ENCODE measurements at places on chromosomes 16 and 17.

DNA sequence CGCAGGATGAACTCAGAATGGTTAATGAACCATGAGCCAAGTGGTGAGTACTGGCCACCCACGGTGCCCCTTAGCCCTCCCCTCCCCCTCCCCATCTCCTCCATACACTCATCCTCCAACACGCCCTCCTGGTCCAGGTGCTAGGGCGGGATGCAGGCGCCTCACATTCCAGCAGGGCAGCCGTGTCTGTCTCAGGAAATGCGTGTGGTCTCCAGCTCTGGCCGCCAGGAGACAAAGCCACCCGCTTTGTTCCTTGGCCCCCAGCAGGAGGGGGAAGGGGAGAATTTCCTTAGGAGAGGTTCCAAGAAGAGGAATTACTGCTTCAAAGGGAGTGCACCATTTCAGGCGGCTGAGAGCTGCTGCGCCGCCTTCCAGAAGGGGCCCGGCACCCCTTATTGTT lies 29.7 kb upstream of the RMI2 start:
- no peak for DNase-seq

GRCh38 chr17:27259356-27259755 lies 34.6 kb upstream of the WSB1 start:
- no peak for DNase-seq

DNA sequence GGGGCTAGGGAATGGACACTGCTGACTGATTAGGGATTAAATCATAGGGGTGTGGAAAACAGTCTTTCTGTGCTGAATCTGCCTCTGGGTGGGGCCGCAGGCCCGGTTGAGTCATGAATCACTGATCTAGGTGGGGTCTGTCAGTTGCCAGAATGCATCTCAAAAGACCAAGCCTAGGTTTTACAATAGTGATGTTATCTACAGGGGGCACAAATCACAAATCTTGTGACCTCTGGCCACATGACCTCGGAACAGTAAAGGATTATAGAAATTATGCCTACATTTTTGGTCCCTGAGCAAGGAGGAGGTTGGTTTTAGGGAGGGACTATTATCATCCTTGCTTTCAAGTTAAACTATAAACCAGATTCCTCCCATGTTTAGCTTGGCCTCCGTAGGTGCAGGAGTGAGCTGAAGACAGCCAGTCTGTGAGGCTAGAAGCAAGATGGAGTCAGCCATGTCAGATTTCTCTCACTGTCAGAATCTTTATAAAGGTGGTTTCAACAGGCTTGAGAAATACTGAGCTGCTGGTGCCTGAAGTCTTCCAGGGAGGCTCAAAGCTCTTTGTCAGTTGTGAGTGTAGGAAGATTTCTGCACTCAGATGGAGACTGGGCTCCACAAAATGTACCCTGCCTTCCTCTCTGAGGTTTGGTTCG lies 12.9 kb downstream of the GNGT2 start:
- DNase-seq: no peak

DNA sequence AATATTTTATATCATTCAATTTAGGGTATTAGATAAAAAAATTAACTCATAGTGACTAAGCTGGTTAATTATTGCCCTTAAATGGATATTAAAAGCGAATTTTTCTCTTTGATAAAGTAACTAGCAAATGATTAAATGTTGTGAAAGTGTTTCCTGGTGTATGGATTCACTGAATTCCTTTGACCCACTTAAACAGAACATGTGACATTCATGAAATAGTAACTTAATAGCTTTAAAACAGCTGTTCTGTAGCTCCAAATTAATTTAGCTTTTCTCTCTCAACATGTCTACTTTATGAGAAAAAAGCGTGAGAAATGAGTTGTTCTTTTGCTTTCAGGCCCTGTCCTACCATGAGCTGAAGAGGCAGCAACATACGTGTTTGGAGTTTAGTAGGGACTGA lies 36.4 kb upstream of the APPBP2 start:
- DNase-seq: no peak

DNA sequence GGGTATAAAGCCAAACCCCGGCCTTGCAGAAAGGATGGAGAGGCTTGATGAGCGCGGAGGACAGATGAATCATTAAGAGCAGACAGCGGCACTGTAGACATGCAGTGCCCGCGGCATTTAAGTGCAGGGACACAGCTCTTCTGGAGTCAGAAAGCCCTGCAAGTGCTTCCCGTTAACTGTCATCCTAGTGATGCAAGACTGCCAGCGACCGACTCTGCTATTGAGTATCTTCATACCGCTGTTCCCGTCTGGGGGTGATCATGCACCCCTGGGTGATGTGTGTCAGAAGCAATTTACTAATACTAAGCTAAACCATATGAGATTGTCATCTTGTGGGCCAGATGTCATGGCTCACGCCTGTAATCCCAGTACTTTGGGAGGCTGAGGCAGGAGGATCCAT lies 101.0 kb downstream of the ABCC6 start:
- no peak for DNase-seq

GRCh38 chr17:1766382-1767135 lies 4.7 kb downstream of the SERPINF1 start:
- DNase-seq: no peak

- DNase-seq: no peak
Measured at GRCh38 chr16:75114946-75115825, 1.4 kb downstream of the LDHD start.

GRCh38 chr17:13947499-13947898 lies 121.8 kb upstream of the COX10 start:
- DNase-seq: no peak

- DNase-seq: no peak
Measured at GRCh38 chr16:19595043-19595767, 39.7 kb downstream of the VPS35L start.

DNA sequence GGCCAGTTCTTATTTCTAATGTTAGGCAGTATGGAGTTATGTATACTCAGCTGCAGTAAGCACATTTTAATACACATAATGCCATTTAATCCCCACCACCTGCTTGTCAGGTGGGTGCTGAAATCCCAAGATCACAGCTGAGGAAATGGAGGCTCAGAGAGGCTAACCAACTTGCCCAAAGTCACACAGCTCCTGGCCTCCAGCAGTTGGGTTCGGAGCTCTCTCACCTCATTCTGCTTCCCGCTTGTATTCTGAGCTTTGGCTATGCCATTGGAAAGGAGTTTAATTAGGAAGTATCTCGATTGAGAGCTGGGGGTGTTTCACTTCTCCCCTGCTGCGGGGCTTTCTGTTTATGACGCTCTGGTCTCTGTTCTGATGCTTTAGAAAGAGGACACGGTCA lies 72.6 kb upstream of the CACNG5 start:
- no peak for DNase-seq

DNA sequence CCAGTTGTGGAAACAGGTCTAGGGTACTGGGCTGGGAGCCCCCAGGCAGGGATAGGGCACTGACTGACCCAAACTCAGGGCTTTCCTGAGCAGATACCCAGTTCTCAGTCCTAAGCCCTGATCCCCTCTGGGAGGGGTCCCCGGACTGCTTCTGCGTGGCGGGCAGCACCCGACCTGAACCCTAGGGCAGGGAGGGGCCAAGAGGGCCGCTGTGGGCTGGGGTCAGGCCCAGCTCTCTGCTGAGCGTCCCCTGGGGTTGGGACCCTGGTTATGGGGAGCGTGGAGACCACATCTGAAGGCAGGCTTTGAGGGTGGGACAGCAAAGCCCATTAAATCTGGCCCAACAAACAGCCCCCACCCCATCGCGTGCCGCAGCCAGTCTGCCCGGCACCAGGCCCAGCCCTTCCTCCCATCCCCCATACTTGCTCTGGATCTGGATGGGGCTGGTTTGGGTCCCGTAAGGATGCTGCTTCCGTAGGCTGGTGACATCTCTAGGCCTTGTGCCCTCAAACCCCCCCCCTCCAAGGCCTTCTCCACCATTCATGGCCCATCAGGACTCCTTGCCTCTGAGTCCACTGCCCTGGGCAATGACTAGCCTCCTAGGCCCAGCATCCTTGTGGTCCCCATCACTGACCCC lies 691 bp upstream of the FAM83G start:
- no peak for DNase-seq

DNA sequence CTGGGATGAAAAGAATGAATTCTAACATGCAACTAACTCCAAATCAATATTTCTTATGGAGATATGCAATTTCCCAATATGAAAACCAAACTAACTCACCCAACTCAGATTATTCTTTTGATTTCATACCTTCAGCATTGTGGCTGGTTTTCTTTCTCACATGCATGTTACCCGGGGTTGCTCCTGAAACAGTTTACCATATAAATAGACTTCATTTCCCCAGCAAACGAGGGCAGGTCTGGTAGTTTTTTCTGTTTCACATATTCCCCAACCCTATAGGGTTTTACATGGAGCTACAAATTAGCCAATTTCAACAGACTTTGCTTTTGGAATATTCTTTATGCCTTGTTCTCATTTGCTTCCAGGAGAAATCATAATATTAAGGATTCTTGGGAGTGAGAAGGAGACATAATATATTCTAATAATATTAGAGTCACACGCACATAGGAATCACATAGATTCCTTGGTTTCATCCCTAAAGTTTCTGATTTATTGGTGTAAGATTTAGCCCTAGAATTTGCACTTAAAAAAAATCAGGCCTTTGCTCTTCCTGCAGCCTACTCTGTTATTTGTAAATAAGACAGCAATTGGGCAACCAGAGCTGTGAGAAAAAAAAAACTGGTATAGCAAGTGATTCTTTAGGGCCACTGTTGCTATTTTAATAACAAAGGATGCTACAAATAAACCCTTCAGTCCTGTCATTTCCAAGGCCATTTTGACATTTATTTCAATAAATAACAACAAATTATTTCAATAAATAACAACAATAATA lies 60.3 kb upstream of the FAM20A start:
- no peak for DNase-seq

GRCh38 chr17:50209472-50210239 lies 8.2 kb upstream of the COL1A1 start:
- no peak for DNase-seq

DNA sequence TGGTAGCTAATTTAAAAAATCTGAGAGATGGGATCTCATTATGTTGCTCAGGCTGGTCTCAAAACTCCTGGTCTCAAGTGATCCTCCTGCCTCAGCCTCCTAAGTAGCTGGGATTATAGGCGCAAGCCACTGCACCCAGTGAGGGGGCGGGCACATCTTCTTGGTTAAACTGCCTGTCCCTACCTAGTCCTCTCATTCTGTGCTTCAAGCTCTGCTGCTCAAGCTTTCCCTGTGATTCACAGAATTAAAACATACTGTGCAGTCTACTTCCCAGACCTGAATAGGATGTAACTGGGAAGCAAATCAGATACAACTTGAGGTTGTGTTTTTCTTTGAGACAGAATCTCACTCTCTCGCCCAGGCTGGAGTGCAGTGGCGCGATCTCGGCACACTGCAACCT lies 2.3 kb downstream of the MRPL38 start:
- DNase-seq: no peak

- DNase-seq: no peak
Measured at GRCh38 chr17:75706042-75706728, 15.1 kb upstream of the ITGB4 start.

GRCh38 chr17:48541577-48542113 lies 3.3 kb downstream of the HOXB2 start:
- no peak for DNase-seq

DNA sequence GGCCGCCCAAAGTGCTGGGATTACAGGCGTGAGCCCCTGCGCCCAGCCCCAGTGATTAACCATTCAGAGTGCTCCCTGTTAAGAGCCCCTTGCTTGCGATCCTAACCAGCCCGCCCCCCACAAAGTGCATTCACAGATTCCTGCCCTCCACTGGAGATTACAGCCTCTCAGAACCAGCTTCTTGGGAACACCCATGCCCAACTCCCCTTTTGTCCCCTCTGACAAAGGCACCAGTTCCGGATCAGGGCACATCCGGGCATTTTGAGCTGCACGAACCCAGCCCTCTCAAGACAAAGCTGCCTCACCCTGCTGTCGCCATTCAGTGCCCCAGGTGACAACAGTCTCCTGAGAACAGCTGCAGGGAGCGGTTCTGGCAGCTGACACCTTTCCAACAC lies 848 bp upstream of the KRT19 start:
- no peak for DNase-seq

GRCh38 chr17:47883589-47884426 lies 12.2 kb upstream of the SP2 start:
- no peak for DNase-seq

- no peak for DNase-seq
Measured at GRCh38 chr17:30517786-30518185, 40.6 kb downstream of the GOSR1 start.

DNA sequence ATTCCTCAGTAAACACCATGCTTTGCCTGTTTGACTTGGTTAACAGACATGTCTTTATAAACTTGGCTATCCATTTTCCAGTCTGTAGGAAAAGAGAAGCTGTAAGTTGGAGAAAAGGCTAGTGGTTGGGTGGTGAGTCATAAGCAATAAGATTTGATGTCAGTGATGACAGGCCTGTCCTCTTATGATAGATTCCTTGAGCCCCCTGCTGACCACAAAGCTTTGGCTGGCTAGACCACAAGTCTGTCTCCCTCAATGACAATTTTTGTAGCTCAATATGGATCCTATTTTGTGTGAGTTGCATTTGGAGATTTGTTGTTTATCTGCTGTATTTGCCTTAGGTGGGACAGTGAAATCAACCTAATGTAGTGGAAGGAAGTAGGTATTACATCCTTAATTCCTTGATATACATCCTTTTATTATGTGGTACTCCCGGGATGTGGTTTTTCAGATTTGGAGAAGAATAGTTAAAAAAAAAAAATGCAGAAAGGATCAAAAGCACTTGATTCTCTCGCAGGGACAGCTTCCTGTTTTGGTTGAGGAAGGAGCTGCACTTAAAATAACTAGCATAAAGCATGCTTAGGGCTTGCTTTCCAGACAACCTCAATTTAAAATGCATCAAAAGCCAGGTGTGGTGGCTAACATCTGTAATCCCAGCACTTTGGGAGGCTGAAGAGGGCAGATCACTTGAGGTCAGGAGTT lies 67.4 kb downstream of the SIAH1 start:
- DNase-seq: no peak

GRCh38 chr17:44795421-44795820 lies 34.7 kb downstream of the GJC1 start:
- DNase-seq: no peak

DNA sequence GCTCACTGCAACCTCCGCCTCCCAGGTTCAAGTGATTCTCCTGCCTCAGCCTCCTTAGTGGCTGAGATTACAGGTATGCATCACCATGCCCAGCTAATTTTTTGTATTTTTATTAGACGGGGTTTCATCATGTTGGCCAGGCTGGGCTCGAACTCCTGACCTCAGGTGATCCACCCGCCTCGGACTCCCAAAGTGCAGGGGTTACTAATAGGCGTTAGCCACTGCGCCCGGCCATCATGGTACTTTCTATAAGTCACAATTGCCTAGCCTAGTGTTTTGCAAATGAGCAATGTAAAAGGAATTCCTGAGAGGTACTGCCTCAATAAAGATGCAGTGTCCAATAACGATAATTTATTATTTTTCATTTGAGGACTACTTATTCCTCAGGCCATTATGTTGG lies 13.9 kb upstream of the PSMC3IP start:
- DNase-seq: no peak

GRCh38 chr17:41010441-41010840 lies 1.5 kb upstream of the KRTAP3-1 start:
- DNase-seq: no peak

Data from stimulated activated CD4-positive, alpha-beta T cell treated with anti-CD3 and anti-CD28 coated beads, Interleukin-1b, Interleukin-23, amount 100 ng/mL, for 1 hour (primary cell).